ENCODE measurements at places on chromosomes 3 and 15. TPM values are rescaled to one million over a fixed set of nuclear protein-coding genes. Genes with fewer than 3 reads are reported as not detected.

SETD2 gene
- 26.4 TPM for total RNA-seq

ADAMTSL3 gene
- total RNA-seq = 11.9 TPM

FETUB gene
- total RNA-seq = not detected

NTRK3 gene
- 1.6 TPM for total RNA-seq

DNA sequence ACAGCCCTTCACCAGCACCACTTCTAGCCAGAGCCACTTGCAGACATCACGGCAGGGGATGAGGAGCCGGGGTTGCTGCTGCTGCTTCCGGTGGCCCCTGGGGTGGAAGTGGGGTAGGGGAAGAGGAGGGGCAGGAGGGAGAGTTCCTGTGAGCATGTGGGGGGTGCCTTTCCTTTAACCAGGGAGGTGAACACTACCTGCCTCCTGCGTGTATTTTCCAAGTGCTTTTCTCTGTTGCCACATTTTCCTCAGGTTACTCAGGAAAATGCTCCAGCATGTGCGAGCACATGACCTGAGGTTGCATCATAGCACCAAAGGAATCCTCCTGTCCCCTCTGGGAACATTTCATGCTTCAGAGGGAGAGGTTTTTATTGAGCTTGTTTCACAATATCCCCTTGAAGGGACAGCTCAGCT is 12.2 kb upstream of the SACM1L start:
- DNase-seq = no peak

DNA sequence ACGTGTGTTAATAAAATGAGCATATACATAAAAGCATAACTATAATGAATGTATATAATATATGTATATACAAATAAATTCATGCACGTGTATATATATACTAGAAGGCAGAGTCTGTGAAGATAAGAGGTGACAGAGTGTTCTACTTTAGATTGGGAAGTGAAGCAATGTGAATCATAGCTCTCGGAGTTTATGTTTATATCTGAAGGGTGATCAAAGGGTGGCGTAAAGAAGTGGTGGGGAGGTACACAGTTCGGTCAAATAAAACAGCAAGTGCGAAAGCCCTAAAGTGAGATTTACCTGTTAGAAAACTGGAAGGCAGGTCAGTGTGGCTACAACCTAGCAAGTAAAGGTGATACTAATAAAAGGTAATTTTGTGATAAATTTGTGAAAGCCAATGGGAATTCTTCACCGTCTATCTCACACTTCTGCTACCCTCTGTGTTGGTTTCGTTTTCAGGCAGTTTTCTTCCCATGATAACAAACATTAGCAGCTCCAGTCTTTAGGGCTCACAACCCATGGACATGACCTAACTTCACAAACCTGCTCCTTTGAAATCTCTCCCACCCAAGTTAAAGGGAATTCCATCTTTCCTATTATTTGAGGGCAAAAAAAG is 46.7 kb upstream of the BCHE start:
- DNase-seq = no peak

DNA sequence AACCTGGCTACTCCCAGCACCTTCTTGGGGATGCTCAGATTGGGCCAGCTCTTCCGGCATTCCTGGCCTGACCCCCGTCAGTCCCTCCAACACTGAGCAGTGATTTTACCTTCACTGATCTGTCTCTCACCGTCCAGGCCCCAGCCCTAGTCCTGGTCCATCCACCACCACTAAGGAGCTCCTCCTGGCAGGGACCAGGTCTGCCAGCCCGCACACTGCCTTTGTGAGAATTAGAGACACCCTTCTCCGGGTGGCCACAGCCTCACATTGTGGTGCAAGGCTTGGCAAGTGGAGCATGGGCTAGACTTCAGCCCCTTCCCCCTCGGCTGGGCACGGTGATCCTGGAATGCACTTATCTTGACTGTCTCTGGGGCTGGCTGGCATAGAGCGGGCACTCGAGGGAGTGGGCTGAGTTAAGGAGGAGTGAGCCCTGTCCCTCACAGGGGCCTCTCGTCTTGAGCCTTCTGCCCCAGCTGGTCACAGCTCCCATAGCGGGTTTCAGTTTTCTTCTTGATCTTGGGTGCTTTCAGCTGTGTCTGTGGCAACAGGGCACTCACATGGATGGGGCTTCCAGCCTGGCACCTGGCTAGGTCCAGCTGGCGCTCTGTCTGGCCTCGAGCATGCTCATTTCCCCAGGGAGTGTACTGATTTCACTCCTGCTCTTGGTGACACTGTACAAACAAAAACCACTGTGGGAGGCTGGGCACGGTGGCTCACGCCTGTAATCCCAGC is 53.9 kb downstream of the LINGO1 start:
- no peak for DNase-seq

- no peak for DNase-seq
Measured at GRCh38 chr3:172513488-172513887, 9.7 kb downstream of the TNFSF10 start.

DNA sequence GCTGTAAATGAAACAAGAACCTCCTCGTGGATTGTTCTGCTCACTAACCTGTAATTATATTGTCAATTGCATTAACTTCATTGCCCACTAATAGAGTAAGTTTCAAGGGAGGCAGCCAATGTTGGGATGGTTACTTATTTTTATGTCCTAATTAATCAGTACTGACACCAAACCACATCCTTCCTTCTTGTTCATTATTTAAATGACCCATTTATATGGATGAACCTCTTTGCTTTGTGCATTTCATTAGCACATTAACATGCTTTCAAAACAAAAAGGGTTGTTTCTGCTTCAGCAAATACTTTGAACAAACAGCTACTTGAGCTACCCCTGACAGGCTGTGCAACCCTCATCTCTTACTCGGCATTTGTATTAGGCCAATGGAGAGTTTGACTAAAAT is 374.2 kb downstream of the MECOM start:
- no peak for DNase-seq

DNA sequence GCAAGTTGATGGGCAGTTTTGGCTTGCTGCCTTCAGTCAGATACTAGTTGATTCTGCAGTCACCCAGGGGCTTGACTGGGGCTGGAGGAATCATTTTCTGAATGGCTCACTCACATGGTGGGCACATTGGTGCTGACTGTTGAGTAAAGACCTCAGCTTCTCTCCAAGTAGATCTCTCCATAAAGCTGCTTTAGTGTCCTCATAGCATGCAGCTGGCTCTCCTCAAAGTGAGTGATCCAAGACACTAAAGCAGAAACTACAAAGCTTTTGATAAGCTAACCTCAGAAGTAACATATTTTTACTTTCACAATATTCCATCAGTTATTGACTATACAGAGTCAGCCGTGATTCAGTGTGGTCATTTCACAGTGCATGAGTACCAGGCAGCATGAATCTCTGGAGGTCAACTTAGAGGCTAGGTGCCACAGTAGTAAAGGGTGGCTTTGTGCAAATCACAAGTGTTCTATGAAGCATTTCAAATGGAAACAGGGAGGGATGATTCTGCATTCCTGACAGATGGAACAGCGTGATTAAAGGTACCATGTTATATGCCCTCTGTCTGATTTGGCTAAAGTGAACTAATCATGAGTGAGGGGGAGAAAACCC is 24.3 kb upstream of the ATP8B4 start:
- DNase-seq = no peak

- peak; percentile 48 for DNase-seq
Measured at GRCh38 chr3:9669720-9670432, 20.6 kb downstream of the MTMR14 start.

Data from left ventricle myocardium inferior (tissue), 1 donor.